ENCODE measurements at places on chromosomes 12 and 14.

DNA sequence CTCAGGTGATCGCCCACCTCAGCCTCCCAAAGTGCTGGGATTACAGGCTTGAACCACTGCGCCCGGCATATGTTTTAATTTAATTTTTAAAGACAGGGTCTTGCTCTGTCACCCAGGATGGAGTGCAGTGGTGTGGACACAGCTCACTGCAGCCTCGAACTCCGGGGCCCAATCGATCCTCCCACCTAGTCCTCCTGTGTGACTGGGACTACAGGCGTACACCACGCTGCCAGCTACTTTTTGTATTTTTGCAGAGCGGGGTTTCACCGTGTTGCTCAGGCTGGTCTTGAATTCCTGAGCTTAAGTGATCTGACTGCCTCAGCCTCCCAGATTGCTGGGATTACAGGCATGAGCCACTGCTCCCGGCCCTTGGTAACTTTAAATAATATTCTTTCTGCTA lies 30.8 kb upstream of the PPP1R13B start:
- DNase-seq: no peak

DNA sequence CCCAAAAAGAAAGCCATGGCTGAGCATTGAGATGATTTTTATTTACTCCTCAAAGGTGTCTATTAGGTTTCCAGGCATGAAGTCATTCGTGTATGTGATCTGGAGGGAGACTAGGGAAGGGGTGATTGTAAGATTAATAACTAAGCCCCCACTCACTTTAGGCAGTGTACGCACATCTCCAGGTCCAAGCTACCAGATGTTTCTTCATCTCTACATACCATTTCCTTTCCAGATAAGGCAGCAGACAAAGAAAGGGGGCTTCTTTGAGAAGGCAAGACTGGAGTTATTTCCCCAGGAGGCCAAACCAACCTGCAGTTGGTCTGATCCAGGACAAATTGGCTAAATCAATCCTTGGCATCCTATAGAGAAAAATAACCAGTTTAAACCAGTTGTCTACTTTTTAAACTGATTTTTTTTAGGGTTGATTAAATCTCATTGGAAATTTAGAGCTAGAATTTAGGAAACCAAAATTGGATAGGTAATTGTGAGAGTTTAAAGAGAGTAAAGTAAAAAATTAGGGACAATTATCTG lies 3.9 kb downstream of the HOXC13 start:
- no peak for DNase-seq

- no peak for DNase-seq
Measured at GRCh38 chr12:131477613-131478012, 233.3 kb upstream of the SFSWAP start.

GRCh38 chr12:59086126-59086525 lies 165.8 kb upstream of the LRIG3 start:
- DNase-seq: peak; percentile 96

DNA sequence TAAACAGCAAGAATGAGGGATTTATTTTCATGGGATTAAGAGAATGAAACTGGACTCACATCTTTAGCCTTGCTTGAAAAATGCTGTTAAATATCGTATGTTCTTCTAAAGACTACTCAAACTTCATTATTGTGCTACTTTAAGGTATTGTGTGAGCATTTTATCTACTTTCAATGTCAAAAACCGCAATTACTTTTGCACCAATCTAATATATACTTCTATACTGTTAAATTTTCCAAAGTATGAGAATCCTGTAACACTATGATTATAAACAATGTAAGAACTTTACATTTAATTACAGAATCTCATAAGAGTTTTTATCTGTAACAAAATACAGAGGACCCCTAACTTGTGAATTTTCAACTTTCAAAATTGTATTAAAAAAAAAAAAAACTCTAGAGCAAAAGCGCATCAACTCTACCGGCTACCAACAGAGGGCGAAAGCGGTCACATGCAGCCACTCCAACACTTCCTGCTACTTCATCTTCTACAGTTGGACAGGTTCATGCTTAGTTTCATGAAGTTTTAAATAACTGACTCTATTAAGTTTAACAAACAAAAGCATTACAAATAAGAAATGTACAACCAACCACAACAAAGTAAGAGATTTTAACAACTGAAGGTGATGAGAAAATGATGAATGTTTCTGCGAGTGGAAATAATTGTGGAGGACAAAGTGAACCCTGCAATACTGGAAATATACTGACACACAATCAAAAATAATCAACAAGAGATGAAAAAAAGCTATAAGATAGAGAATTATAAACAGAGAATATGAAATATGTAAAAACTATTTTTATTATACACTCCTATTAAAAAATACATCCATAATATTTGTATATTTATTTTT lies 210.9 kb downstream of the MED13L start:
- DNase-seq: no peak

GRCh38 chr14:103716091-103716801 lies 636 bp downstream of the ZFYVE21 start:
- DNase-seq: no peak

- peak; percentile 58 for DNase-seq
Measured at GRCh38 chr14:104976198-104977007, 1.8 kb downstream of the AHNAK2 start.

DNA sequence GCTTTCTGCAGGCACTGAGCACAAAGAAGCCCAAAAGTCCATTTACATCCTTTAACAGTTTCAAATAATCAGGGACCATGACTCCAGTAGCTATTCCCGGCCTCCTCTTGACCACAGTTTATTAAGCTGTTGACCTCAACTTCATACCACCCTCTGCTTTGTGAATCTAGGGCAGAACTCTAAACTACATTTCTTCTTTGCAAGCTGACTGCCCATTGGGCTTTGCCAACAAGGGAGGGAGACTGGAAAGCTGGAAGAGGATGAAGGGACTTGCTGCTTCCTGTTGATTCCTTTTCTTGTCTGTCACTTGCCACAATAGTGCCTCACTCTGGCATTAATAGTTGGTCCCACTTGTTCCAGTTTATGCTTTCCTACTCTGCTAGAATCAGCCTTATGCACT lies 2.7 kb downstream of the CGRRF1 start:
- no peak for DNase-seq

DNA sequence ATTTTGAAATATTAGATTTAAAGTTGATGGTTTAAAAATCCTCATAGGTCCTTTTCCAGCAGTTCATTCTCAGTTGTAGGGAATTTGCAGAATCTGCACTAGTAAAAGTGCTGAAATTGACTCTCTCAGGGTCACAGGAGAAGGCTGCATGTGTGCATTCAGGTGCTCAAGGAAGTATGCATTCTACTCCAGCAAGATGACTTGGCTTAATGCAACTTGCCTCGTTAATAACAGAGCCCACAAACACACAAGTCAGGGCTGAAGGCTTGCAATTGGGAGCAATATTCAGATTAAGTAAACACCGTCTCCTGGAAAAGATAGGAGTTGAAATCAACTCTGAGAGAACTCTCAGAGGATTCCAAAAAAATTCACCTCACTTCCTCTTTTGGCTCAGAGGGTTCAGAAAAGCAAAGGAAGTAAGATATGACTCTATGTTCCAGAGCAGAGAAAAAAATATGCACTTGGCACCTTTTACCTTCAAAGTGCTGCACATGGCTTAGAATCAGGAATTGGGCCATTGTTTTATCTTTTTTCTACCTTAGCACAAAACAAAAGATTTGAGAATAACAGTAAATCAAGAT lies 406.3 kb upstream of the DCN start:
- DNase-seq: no peak

GRCh38 chr12:121423253-121423652 lies 23.3 kb downstream of the RNF34 start:
- DNase-seq: no peak

DNA sequence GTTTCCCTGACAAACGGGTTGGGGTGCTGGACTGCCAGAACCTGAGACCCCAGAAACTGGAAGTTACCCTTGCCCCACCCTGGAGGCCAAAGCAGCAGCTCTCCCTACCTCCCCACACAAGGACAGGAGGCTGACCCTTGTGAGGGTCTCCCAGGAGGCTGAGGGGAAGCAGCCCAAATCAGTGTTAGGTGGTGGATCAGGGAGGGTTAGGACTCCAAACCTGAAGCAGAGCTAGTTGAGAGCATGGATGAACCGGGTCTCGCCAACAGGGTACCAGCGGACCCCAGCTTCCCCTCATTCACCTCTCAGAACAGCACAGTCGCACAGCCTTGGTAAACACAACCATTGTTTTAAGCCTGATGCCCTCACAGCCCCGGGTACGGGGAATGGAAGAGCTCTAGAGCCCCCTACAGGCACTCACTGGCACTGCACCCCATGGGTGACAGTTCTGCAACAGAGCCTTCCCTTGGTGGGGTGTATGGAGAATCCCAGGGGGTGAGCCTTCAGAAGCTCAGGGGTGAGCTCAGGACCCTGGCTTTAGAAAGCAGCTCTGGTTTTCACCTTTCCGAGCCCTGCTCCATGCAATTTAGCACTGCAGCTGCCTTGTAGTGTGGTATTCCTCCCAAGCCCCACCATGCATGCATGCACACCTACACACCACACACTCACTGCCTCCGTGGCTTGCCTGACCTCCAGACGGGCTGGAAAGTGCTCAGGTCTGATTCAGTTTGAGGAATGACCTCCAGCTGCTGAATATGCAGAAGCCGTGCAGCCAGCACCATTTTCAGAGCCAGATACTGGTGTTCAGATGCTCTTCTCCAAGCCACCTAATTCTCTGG lies 11.2 kb downstream of the ESRRB start:
- DNase-seq: peak; percentile 57

DNA sequence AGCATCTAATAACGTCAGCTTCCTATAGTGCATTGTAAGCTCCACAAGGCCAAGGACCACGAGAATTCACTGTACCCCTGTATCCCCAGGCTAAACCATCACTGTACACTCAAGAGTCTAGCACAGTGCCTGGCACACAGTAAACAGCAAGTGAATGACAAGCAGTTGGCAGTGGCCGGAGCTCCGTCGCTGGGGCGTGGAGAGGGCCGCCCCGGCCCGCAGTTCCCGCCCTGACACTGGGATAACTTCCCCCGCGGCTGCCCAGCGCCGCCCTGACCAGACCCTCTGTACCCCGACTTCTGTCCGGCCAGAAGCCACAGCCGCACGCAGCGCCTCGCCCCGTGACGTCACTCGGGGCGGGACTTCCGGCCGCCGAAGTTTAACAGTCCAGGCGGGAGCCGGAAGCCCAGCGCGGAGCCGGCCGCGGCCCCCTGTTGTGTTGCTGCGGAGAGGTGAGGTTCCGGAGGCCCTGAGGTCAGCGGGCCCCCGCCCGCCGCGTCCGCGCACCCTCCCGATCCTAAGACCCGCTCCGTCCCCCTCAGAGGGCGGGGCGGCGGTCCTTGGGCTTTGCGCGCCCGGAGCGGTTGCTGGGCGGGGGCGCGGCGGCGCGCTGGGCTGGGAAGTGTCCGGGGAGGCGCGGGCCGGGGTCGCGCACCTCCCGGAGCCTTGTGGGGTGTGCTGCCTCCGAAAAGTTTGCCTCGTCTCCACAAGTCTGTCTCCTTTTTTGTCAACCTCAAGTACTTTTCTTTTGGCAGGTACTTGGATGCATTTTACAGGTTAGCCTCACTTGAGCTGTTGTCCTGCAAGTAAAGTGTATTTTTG lies at the start of gene NEDD1:
NEDD1 (plus strand) TSS at position 409 of the 822 bp plus-strand sequence. CDS start 2,503 bp downstream, outside the sequence.
- DNase-seq: peak; percentile 42

- DNase-seq: no peak
Measured at GRCh38 chr12:74321381-74321780, 216.3 kb upstream of the ATXN7L3B start.

DNA sequence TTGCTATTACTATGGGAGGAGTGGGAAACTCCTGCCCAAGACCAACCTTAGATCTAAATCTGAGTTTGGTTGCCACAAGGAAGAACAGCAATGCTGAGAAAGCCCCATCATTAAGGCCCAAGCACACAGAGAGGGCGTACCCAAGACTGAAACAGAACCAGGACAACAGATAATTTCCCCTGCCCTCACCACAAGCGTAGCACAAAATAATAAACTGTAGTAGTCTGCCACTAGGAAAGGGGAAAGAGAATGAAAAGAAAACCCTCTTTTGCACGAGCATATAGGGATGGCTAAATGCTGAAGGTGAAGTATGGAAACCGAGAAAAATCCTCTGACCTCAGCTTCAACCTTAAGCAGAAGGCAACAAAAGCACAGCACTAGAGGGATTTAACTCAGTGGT lies 76.5 kb upstream of the DHRS4 start:
- DNase-seq: no peak

GRCh38 chr14:99181241-99181640 lies 90.8 kb downstream of the BCL11B start:
- no peak for DNase-seq

DNA sequence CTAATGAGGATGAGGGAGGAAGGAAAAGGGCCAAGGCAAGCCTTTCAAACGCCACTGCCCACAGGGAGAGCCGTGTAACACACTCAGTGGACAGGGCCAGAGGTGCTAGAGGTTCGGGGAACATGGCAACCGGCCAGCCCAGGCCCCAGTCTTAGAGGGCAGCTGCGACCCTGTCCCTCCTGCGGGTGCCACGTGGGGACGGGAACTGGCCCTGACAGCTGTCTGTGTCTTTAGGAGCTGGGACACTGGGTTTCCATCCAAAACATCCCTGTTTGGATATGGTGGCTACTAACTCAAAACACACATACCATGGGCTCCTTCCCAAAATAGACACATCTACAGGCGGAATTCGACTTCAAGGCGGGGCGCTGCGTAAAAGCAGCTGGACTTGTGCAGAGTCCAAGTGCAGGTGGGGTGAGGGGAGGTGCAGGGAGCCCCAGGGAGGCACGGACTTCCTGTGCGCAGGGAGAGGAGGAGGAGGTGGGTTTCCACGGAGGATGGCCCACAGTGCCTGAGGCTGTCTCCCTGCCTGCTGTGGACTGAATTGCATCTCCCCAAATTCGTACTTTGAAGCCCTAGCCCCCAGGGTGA lies 184.7 kb downstream of the PIWIL1 start:
- DNase-seq: no peak

DNA sequence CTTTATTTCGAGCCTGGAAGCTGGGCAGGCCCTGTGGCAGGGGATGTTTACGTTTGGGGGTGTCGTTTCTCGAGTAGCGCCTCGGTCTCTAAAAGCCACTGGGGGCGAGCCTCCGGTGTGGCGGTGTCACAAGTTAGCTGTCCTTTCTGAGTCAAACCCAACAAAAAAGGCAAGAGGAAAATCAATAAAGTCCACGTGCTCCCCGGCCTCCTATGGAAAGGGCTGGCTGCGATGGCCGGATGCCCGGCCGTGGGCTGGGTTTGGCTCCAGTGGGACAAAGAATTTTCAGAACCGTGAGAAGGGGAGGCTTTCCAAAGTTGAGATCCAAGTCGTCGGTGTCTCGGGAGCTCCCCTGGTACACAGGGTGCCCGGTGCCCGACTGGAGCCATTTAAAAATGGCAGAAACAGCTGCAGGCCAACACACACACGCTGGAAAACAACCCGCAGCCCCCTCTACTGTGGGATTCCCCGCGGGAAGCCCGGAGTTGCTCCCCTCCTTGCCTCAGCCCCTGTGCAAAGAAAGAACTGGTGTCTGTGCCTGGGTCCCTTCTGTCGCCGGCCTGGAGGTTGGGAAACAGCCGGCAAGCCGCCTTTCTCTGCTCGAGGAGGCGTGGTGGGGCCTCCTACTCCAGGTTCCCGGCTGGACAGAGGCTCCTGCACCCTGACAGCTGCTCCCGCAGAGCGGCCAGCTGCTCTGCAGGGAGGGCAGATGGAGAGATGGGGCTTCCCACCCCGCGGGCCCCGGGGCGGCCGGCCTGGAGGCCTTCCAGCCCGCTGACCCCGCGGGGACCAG lies 1.9 kb downstream of the BCL7A start:
- DNase-seq: no peak
